Neural progenitor cell (in vitro differentiated cells): ENCODE measurements at places on chromosomes 5 and 9.

- no peaks in the 10 kb centered on the region for H3K36me3 ChIP-seq
- H3K4me3 ChIP-seq, result no peak overlapping the region
- no peak overlapping the region for H3K27ac ChIP-seq
Measured at GRCh38 chr9:72132052-72132451, 17.2 kb upstream of the GDA start.

GRCh38 chr5:178332210-178332641, 99.6 kb upstream of the PHYKPL start:
- H3K27me3 ChIP-seq, result no peaks in the 10 kb centered on the region
- no peak for DNase-seq
- no peak overlapping the region for H3K4me3 ChIP-seq
- H3K36me3 ChIP-seq, result no peaks in the 10 kb centered on the region
- H3K27ac ChIP-seq, result no peak overlapping the region
- peaks cover 6% of the 10 kb centered on the region for H3K4me1 ChIP-seq

GRCh38 chr5:37742111-37742510, 97.7 kb downstream of the GDNF start:
- no peaks in the 10 kb centered on the region for H3K36me3 ChIP-seq
- H3K4me3 ChIP-seq, result no peak overlapping the region
- H3K27ac ChIP-seq, result no peak overlapping the region
- no peaks in the 10 kb centered on the region for H3K27me3 ChIP-seq

GRCh38 chr5:50439221-50439620, 1.9 kb downstream of the EMB start:
- H3K4me1 ChIP-seq, result peaks cover 5% of the 10 kb centered on the region
- H3K4me3 ChIP-seq, result no peak overlapping the region
- H3K27me3 ChIP-seq, result no peaks in the 10 kb centered on the region
- no peaks in the 10 kb centered on the region for H3K36me3 ChIP-seq
- no peak overlapping the region for H3K27ac ChIP-seq

- no peaks in the 10 kb centered on the region for H3K4me1 ChIP-seq
- H3K27ac ChIP-seq, result no peak overlapping the region
- no peaks in the 10 kb centered on the region for H3K36me3 ChIP-seq
- no peak overlapping the region for H3K4me3 ChIP-seq
Measured at GRCh38 chr5:55868846-55869245, 17.7 kb downstream of the IL31RA start.

DNA sequence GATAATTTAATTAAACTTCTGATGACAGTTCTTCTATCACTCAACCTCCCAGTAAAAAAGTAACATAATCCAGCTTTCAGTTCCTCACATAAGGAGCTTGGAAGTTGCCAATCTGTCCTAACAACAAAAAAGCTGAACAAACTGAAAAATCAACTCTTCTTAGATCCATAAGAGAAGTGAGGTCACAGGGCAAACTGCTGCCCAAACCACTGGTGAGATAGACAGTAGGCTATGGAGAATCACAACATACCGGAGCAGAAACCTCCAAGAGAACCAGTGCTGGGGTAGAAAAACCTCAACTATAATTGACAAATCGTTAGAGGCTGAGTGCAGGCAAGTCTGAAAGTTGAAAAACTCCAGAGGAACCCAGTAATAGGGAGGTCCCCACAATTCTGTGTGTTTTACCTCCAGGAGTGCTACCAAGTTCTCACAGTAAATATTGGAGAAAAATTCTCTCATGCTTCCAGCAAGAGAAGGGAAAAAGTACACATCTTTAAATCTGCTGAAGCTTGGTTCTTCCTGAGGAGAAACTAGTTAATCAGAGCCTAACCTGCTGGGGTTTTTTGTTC, 300.0 kb downstream of the PDE4D start:
- H3K27me3 ChIP-seq, result no peaks in the 10 kb centered on the region
- no peak for DNase-seq
- no peak overlapping the region for H3K27ac ChIP-seq
- H3K36me3 ChIP-seq, result no peaks in the 10 kb centered on the region
- H3K4me1 ChIP-seq, result no peaks in the 10 kb centered on the region

DNA sequence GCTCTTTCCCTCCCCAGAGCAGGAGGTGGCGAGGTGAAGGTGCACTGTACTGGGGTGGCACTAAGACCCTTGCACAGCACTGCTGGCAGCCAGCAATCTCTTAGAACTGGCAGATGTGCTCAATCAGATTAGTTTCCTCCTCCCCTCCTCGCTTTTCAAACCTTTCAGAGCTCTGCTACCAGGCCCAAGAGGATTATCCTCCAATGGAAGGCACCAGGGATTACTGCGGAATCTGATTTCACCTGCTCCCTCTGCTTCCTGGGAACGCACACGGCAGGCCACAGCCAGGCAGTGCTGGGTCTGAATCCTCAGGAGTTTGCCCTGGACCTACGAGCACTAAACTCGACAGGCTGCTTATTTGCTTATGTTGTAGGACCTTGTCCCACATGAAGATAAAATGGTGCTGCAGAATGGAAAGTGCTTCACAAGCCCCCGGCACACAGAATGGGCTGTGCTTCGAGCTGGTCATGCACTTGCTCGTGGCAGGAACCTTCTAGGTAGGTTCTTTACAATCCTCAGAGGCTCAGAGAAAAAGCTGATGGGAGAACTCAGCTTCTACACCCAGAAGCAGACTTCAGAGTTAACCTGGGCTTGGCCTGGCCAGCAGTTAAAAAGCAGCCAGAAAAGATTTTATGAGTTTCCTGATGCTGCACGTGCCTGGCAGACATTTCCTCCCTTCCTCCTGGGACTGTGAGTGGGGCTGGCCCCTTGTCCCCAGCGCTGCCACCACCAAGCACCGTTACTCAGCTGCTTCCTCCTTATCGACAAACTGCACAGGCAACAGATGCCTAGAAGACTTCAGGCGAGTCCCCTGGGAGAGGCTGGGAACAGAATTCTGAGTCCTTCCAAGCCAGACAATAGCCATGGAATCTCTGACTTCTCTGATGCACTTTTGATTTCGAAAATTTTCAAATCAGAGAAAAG, 33.1 kb downstream of the FABP6 start:
- peak overlapping the region; percentile 73 for H3K27ac ChIP-seq
- no peaks in the 10 kb centered on the region for H3K36me3 ChIP-seq
- peak overlapping the region; percentile 15 for H3K4me3 ChIP-seq
- H3K27me3 ChIP-seq, result no peaks in the 10 kb centered on the region

DNA sequence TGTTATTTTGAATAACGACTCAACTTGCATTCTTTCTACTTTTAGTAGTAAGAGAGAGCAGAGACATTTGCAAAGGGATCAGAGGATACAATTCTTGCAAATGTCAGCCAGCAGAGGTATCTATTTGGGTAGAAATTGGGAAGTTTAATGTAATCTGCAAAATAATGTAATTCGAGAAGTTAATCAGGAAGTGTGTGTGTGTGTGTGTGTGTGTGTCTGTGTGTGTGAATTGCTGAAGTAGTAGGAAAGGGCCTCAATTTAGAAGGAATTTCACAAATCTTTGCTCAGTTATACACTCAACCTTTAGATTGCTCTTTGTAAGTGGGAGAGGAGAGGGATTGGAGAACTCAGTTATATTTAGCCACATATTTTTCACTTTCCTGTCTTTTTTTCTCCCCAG, 11.0 kb upstream of the IFNA1 start:
- no peak overlapping the region for H3K27ac ChIP-seq
- H3K27me3 ChIP-seq, result no peaks in the 10 kb centered on the region
- peaks cover 5% of the 10 kb centered on the region for H3K4me1 ChIP-seq
- no peak for DNase-seq
- H3K4me3 ChIP-seq, result no peak overlapping the region
- no peaks in the 10 kb centered on the region for H3K36me3 ChIP-seq

- no peak overlapping the region for H3K4me3 ChIP-seq
- H3K27me3 ChIP-seq, result no peaks in the 10 kb centered on the region
- no peak overlapping the region for H3K27ac ChIP-seq
- no peaks in the 10 kb centered on the region for H3K36me3 ChIP-seq
- no peak for DNase-seq
Measured at GRCh38 chr5:116157902-116158301, 73.1 kb downstream of the COMMD10 start.

GRCh38 chr9:89543621-89544278, 45.8 kb upstream of the SEMA4D start:
- no peak for DNase-seq
- no peaks in the 10 kb centered on the region for H3K36me3 ChIP-seq
- H3K27ac ChIP-seq, result no peak overlapping the region
- no peak overlapping the region for H3K4me3 ChIP-seq
- no peaks in the 10 kb centered on the region for H3K4me1 ChIP-seq

- peaks cover 74% of the 10 kb centered on the region for H3K4me1 ChIP-seq
- peak; percentile 49 for DNase-seq
- H3K27me3 ChIP-seq, result no peaks in the 10 kb centered on the region
- peak overlapping the region; percentile 23 for H3K4me3 ChIP-seq
- H3K36me3 ChIP-seq, result no peaks in the 10 kb centered on the region
Measured at GRCh38 chr5:110257971-110258370, 468.5 kb downstream of the TMEM232 start.

GRCh38 chr9:14451949-14452348, 138.0 kb upstream of the NFIB start:
- no peaks in the 10 kb centered on the region for H3K36me3 ChIP-seq
- H3K27me3 ChIP-seq, result no peaks in the 10 kb centered on the region
- peaks cover 9% of the 10 kb centered on the region for H3K4me1 ChIP-seq
- no peak overlapping the region for H3K4me3 ChIP-seq

- H3K36me3 ChIP-seq, result peaks cover 4% of the 10 kb centered on the region
- no peaks in the 10 kb centered on the region for H3K4me1 ChIP-seq
- DNase-seq, result peak; percentile 13
- H3K27me3 ChIP-seq, result no peaks in the 10 kb centered on the region
Measured at GRCh38 chr5:141330299-141331080, at the start of gene PCDHGA1. Gene PCDHGA1 (plus strand): TSS chr5:141330514.

DNA sequence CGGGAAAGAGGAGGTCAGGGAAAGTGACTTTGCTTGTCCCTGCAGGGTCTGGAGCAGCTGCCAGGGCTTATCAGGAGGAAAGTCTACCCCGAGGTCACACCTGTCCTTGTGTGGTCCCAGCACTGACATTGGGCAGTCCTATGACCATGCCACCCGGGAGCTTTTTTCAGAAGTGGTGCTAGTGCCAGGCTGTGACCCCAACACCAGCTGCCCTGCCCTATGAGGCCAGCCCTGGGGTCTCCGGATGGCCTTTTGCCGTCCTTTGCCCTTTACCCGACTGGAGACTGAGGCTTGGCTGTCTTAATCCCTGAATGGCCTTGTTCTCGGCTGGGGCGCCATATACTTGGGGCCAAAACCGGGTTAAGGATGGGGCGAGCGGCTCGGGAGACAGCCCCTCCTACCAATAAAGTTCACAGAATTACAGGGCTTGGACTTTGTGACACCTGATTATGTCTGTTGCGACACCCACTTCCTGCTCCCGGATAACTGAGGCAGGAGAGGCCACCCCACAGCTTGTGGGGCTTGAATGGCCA, 22.2 kb upstream of the SLC9A3 start:
- no peaks in the 10 kb centered on the region for H3K36me3 ChIP-seq
- no peak overlapping the region for H3K27ac ChIP-seq
- no peak for DNase-seq
- H3K4me3 ChIP-seq, result no peak overlapping the region

DNA sequence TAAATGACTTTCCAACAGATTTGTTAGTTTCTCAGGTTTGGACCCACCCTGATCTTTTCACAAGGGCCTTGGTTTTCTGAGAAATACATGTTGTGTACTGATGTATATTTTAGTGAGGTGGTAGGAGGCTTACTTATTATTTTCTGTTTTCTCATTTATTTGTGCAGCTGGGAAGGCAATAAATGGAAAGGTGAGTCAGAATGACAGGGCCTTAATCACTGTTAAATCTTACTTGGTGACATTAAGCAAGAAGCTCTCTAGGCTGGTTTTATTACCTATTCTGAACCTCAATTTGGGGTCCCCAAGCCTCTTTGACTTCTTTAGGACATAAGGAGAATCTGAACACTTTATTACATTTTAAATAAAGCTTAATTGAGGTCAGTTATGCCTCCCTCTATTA, 214.0 kb upstream of the DAB2 start:
- no peak overlapping the region for H3K27ac ChIP-seq
- DNase-seq, result no peak
- H3K4me3 ChIP-seq, result no peak overlapping the region
- no peaks in the 10 kb centered on the region for H3K4me1 ChIP-seq
- no peaks in the 10 kb centered on the region for H3K36me3 ChIP-seq

GRCh38 chr9:2664174-2665065, 42.8 kb downstream of the VLDLR start:
- no peak for DNase-seq
- H3K4me1 ChIP-seq, result no peaks in the 10 kb centered on the region
- H3K27me3 ChIP-seq, result no peaks in the 10 kb centered on the region
- no peak overlapping the region for H3K4me3 ChIP-seq
- no peaks in the 10 kb centered on the region for H3K36me3 ChIP-seq
- H3K27ac ChIP-seq, result no peak overlapping the region

DNA sequence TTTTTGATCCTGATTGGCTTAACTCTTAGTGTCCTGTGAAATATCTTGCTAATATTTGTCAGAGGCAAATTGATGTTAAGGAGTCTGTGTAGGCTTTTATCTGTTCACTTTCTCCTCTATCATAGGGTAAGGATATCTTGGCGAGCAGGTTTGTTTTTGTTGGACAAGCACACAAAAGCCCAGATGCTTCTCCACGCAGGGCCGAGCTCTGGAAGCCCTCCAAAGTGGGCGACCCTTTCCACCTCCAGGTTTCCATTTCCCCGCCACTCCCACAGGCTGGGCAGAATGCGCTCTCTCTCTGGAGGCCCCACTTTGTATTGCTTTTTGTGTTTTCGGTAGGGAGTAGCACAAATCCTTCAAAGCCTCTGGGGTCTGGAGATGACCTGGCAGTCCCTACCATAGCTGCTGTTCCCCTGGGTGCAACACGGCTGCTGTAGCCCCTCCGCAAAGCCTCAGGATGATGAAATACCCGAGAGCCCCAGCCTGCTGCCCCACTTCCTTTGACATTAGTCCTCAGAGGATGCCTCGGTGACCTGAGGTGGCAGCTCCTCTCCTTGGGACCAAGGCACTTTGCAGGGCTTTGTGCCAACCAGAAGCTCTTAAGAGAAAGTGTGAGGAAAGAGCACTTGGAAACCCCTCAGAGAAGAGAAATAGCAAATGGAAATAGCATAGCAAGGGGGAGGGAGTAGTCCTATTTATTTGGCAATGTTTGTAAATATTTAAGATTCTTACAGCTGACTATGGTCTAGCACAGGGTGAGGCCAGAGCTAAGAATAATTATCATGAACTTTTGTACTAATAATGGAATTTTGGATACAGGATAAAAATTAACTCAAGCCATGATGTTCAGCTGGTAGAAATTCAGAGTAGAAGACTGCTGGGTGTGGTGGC, 122.8 kb downstream of the ARHGEF28 start:
- no peaks in the 10 kb centered on the region for H3K27me3 ChIP-seq
- DNase-seq, result no peak
- no peak overlapping the region for H3K4me3 ChIP-seq
- no peaks in the 10 kb centered on the region for H3K36me3 ChIP-seq
- peaks cover 10% of the 10 kb centered on the region for H3K4me1 ChIP-seq
- H3K27ac ChIP-seq, result no peak overlapping the region

DNA sequence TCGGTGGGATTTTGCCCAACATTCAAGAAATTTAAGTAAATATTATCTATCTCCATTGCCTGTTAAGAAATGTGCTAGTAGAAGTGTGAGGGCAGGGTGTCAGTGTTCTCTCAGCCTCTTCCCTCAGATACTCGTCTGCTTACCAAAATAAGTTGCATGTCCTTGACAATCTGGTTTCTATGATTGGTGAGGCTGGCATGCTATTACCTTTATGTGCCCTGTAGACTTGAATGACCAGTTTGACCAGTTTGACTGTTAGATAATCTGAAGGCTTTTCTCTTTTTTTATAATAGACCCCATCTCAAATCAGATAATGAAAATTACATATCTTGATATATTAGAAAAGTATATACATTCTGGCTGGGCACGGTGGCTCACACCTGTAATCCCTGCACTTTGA, 348 bp downstream of the CATSPER3 start:
- H3K27ac ChIP-seq, result no peak overlapping the region
- no peaks in the 10 kb centered on the region for H3K4me1 ChIP-seq
- H3K4me3 ChIP-seq, result no peak overlapping the region
- H3K27me3 ChIP-seq, result no peaks in the 10 kb centered on the region
- H3K36me3 ChIP-seq, result no peaks in the 10 kb centered on the region
- DNase-seq, result no peak
